ENCODE measurements at places on chromosomes 6 and 20.

DNA sequence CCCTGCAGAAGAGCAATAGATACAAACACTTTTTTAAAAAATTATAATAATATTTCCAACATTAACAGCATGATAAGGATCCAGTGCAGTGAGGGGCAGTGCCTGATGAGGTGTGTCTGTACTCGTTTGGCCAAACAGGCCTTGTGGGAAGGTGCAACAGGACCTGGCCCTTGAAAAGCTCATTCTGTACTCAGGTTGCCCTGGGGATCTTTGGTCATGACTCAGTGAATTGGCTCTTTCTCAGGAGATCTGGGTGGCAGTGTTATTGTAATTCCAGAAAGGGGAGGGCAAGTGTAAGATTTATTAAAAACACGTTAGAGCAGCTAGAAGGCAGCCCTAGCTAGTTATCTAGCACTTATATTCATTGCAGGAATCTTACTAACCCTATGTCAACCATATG lies 2.9 kb upstream of the SPINT3 start:
- DNase-seq = no peak

DNA sequence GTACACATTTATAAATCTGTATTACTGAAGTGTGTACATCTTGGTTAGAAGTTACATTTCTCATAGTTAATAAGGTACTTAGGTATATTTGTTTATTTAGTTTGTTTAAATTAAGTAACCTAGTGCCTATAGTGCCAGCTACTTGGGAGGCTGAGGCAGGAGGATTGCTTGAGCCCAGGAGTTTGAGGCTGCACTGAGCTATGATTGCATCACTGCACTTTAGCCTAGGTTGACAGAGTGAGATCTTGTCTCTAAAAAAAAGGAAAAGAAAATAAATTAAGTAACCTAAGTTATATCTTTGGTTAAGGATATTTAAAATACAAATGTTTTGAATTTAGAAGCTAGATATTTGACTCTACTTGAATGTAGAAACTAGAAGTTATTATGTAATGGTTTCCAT lies 9.5 kb upstream of the AFG1L start:
- DNase-seq = no peak

DNA sequence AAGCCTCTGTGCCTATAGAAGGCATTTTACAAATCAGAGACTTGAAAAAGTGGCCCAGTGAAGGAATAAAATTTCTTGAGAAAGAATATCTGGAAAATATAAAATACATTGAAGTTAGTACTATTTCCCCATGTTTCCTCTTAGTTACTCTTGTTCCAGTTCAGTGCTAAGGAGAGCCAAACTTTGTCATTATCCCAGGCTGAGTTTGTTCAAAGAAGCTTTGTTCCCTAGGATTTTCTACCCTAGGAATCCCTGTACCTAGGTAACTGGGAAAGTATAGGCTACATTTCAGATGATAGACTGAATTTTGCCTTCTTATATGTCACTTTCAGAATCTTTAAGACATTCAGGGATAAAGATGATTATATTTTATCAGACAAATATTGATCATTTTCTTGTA lies 1395.7 kb upstream of the MAP3K7 start:
- no peak for DNase-seq

DNA sequence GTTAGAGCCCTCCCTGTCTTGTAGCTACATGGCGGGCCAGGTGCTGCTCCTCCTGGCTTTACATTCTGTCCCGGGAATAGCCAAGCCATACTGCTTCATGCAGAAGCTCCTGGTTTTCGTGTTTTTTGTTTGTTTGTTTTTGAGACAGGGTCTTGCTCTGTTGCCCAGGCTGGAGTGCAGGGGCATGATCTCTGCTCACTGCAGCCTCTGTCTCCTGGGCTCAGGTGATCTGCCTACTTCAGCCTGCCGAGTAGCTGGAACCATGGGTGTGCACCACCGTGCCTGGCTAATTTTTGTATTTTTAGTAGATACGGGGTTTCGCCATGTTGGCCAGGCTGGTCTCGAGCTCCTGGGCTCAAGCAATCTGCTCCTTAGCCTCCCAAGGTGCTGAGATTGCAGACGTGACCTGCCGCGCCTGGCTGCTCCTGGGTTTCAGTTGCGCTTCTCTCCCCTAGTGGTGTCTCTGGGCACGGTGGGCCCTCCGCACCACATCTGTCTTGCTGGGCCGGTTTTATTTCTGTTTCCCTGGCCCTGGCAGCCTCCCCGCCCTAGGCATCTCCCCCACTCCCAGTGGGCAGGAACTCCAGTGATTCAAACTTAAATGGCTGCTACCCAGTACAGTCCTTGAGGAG lies 12.9 kb downstream of the CDYL start:
- DNase-seq = no peak

- peak; percentile 17 for DNase-seq
Measured at GRCh38 chr20:8722277-8722928, 346.5 kb upstream of the PLCB4 start.

GRCh38 chr20:4297127-4297826 lies 281.9 kb upstream of the RNF24 start:
- no peak for DNase-seq

Measured in activated CD4-positive, alpha-beta T cell treated with anti-CD3 and anti-CD28 coated beads for 4 hours (primary cell).